Stimulated activated CD4-positive, alpha-beta T cell treated with anti-CD3 and anti-CD28 coated beads, Interleukin-12 subunit alpha, Interleukin-12 subunit beta, amount 100 ng/mL, for 4 hours (primary cell): ENCODE measurements at places on chromosomes 1 and 21.

DNA sequence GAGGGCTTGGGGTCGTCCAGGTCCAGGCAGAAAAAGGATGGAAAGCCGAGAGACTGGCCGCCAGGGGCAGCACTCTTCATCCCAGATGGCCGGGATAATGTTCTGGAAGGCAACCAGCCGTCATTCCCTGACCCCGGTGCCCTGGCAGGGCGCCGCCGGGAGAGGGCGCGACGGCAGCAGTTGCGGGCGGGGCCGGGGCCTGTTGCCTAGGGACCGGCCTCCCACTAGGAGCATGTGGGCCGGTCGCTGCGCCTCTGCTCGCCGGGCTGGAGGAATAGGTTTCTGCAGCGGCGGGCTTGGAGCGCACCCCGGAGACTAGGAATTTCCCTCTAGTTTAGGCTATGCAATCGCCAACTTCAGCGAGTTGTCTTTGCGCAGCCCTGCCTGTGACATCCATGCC, 11.0 kb downstream of the DMRTB1 start:
- DNase-seq: no peak

- DNase-seq: no peak
These were observed 13.1 kb downstream of the BRINP2 start for GRCh38 chr1:177183836-177184235.

- DNase-seq: no peak
These were observed 10.0 kb downstream of the MYBPHL start for GRCh38 chr1:109296782-109297181.

DNA sequence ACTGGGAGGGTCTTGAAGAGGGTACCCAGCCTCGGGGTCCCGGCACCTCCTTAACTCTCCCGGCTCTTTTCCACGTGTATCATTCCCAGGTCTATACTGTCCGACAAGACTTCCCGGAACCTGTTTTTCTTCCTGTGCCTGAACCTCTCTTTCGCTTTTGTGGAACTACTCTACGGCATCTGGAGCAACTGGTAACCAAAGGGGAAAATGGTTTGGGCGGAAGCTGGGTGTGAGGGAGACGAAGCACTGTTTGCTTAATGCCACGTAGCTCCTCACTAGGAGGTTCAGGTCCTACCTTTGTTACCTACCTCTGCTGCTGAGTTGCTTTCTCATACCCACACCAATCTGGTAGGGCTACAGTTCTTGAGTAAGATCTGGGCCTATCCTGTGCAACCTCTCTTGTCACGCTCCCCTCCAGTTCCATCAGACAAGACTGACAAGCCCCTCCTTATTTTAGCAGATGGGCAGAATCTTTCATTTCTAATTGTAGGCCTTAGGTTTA, 642 bp downstream of the SLC30A7 start:
- peak; percentile 28 for DNase-seq

GRCh38 chr21:28179136-28179535, 813.5 kb downstream of the LTN1 start:
- no peak for DNase-seq

DNA sequence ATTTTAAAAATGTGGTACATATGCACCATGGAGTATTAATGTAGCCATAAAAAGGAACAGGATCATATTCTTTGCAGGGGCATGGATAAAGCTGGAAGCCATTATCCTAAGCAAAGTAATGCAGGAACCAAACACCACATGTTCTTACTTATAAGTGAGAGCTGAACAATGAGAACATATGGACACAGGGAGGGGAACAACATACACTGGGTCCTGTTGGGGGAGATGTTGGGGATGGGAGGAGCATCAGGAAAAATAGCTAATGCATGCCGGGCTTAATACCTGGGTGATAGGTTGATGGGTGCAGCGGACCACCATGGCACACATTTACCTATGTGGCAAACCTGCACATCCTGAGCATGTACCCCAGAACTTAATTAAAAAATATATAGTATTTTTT, 352.5 kb upstream of the KAZN start:
- DNase-seq: no peak

GRCh38 chr1:198620951-198621824, 17.7 kb upstream of the PTPRC start:
- DNase-seq: peak; percentile 36

DNA sequence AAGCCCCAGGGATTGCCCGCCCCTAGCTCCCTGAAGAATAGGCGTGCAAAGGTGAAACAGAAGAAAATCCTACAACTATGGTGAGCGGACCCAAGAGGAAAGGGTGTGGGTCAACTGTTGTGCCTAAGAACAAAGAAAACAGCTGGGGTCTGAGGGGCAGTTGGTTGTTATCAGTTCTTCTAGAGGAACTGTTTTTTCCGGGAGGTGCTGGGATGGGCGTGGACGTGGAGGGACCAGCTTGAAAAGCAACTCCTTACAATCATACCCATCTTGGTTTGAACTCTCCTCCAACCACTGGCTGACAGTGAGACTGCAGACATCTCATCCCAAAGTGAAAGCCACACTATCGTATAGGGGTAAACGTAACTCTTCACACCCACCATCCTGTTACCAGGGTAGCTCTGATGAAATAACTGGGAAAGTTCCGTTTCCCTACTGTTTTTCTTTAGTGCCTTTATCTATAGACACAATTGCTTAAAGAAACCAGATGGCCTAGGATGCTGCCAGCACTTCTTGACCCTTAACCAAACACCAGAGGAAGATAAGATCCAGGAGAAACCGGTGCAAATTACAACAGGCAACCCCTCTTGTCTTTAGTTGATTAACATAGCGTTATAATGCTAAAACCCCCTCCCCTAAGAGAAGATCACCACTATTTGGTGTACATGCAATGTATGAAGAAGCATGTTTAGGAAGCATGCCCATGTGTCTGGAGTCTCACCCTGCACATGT, 25.6 kb upstream of the FAM89A start:
- DNase-seq: no peak

DNA sequence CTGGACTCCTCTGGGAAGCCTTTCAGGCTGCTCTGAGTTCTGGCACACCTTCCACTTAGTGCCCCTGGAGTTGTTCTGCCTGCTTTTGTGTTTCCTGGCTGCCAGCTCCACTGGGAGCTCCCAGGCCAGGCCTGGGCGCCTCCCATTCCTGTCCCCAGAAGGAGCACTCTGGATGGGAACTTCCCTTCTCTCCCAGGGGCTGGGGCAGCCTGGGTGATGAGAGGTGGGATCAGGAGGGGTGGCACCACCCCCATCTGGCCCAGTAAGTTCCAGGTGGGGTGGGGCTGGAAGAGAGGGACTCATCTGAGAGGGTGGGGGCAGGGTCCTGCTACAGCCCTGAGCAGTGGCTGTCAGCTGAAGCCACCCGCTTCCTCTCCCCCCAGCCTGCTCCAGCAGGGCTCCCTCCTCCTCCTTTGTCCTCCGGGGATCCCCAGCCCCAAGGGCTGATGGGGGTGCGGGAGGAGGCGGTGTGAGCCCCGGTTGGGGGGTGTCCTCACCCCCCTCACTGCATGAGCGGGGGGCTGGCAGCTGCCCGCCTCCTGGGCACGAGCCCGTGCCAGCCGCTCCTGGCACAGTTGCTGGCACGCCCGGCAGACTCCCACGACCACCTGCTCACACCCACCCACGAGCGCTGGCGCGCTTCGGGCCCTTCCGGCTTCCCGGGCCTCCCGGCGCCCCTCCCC, 4.7 kb downstream of the FOXO6 start:
- DNase-seq: no peak

DNA sequence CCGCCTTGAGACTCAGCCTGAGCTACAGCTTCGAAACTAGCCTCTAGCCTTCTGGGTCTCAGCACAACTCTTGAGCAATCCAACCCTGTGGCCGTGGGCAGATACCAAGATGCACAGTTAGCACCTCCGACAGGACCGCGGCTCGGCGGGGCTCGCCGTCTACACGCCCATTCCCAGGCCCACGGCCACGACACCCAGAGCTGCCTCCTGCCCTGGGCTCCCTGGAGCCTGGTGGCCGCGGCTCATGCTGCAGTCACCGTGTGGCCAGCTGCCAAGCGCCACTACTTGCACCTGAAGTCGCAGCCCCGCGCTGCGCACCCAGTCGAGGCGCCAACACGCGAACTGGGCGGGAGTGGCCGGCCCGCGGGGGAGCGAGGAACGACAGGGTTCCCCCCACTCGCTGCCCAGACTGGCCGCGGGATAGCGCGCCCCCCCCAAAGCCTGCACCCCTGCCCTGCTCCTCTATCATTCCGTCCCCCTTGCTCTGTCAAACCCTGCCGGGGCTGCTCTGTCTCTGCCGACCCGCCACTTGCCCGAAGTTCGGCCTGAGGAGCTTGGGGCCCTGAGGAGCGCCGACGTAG, 729 bp upstream of the CDCA8 start:
- DNase-seq: no peak

GRCh38 chr21:41258617-41259016, 58.0 kb upstream of the FAM3B start:
- no peak for DNase-seq

DNA sequence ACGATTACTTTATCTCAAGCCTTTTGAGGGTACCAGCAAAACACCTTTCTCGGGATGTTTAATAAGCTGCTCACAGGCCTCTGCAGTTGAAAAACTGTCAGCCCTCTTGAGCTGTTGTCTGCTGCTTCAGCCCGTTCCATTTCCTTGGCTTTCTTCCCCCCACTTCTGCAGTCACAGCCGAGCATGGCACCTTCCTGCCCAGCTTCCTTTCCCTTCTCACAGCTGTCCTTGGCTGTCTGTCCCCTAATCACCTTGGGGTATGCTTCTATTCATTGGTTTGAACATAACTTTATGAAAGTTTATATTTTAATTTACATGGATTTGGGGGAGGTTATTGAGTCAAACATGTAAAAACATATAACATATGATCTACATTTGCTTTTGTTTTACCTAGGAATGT, 6.9 kb upstream of the PROX1 start:
- no peak for DNase-seq

- DNase-seq: no peak
These were observed 2.9 kb downstream of the IL24 start for GRCh38 chr1:206900149-206900548.

GRCh38 chr1:185393815-185394214, 76.8 kb upstream of the IVNS1ABP start:
- no peak for DNase-seq

- DNase-seq: no peak
These were observed 368.5 kb downstream of the RPS6KC1 start for GRCh38 chr1:213419401-213420030.
